ENCODE measurements at places on chromosomes 16 and 17.

DNA sequence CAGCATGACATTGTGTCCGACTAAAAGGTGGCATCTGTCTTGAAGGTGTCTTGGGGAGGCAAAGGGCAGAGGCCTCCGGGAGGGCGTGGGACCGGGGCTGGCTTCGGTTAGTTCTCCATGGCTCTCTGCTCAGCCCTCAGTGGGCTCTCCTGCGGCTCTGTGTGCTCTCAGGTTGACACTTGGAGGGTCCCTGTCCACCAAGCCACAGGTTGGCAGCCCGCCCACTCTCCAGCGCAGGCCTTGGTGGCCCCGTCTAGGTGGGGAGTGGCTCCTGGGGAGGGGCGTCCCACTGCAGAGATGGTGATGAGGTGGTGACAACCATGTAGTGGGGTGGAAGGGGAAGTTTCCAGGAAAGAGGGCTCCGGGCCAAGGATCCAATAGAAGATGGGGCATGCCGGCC is 31.6 kb downstream of the ADGRG5 start:
- no peak for DNase-seq

GRCh38 chr16:19071811-19072777 is 4.7 kb downstream of the COQ7 start:
- peak; percentile 42 for DNase-seq

- DNase-seq = no peak
Measured at GRCh38 chr17:8818654-8819330, 19.6 kb upstream of the MFSD6L start.

- no peak for DNase-seq
Measured at GRCh38 chr16:3659251-3659650, 4.8 kb downstream of the DNASE1 start.

DNA sequence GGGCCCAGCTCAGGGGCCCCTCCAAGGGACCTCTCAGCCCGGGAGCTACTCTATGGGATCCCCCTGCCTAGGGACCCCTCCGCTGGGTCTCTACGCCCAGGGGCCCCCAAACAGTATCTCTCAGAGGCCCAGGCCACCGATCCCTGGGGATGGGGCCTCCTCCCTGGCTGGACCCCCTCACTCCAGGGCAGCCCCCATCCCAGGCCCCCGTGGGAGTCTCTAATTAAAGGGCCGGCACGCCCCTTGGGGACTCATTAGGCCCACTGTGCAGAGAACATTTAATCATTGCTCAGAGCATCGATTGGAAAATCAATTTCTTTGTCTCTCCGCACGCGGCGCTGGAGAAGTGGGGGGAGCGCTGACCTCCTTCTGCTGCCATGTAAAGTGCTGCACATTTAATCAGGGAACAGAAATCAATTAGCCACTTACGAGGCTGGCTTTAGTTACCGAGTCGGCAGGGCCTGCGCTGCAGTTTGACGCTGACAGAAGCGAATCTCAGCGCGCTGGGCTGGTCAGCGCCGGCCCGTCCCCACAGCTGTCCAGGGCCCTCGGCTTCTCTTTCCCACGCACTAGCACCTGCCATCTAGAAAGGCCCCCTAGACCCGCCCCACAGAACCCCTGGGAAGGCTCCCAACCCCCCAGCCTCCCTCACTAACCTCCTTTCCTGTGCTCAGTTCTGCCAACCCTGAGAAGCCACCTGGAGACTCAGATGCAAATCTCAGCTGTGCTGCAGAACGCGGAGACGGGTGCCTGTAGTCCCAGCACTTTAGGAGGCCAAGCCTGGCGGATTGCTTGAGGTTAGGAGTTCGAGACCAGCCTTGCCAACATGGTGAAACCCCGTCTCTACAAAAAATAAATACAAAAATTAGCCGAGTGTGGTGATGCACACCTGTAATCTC is 20.2 kb upstream of the C1QL1 start:
- no peak for DNase-seq

DNA sequence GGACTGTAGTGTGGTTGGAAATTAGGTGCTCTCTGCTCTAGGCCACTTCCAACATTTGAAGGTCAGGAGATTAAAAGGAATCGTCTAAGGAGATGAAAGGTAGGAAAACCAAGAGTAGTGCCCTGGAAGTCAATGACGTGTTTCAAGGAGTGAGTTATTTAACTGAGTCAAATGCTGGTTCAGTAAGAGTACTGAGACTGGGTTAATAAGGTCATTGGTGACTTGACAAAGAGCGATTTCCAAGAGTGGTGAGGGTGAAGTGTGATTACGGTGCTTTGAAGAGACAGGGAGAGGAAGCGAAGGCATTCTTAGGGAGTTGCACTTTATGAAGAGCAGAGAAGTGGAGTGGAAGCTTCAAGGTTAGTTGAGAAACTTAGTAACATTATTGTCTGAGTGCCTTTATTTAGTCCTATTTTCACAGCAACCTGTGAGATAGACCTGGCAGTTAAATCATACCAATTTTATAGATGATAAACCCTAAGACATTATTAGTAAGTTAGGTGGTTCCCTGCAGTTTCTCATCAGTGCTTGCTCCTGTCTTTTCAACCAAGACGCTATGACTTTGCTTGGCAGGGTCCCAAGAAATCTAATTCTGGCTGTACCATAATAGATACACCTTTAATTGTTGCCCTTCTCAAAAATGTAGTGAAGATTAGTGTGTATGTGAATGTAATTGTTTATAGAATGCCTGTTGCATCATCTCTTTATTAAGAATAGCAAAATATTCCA is 5.9 kb downstream of the ZNF207 start:
- no peak for DNase-seq

DNA sequence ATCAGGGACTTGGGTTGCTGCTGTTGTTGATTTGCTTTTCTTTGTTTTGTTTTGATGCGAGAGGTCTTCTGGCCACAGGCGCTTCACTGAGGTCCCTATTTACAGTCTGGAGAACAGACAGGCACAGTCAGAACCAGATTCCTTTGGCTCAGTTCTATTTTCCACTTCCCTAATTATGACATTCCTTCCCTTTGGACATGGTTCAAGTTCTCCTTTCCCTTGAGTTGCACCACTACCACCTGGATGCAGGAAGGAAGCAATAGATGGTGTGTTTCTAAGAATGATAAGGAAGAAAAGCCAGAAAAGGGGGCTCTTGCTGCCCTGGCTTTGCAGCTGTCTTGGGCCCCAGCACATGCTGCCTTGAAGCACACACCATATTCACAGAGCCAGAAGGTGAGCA is 160.6 kb downstream of the MAF start:
- no peak for DNase-seq

DNA sequence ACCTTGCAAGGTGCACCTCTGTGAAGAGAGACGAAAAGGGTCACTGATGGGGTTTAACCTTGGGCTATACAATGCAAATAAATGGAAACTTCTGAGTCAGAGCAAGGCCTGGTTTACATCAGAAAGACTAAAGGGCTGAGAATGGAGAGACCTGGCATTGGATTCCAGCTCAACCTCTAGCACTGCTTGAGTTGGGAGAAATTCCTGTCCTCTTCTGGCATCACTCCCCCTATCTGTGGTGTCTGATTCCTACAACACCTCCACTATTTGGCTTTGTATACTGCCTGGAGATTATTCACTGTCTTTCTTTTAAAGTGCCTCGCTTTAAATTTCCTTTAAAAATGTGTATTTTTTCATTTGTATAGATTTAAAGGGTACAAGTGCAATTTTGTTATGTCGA is 68.8 kb downstream of the GPR139 start:
- no peak for DNase-seq

GRCh38 chr17:75115555-75115954 is 5.8 kb downstream of the ARMC7 start:
- no peak for DNase-seq

DNA sequence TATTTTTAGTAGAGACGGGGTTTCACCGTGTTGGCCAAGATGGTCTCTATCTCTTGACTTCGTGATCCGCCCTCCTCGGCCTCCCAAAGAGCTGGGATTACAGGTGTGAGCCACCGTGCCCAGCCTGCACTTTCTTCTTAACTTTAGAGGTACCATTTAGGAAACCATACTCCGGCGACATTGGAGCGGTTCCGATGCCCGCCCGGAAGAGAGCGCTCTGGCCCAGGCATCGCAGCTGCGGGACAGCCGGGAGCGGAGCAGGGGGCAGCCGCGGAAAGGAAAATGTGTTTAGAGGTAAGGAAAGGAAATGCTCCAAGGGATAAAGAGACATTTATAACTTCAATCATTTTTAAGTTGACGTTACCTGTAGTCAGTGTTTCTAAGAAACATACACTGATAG is 6.0 kb upstream of the HS3ST3B1 start:
- DNase-seq = no peak

DNA sequence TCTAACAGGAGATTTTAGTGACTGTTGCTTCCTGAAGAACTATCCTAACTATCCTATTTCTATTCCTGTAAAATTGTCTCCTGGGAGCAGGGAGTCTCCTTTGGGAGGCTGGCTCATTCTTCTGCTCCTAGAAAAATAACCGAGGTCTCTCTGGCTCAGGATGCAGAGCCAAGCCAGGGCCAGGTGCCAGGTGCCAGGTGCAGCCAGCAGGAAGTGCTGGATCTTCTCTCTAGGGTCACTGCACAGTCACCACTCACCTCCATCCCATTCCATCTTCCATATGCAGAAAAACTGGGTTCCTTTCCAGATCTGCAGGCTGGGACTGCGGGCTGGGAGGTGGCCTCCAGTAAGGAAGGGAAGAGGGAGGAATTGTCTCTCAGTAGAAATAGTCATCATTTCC is 3.8 kb upstream of the TMC7 start:
- DNase-seq = no peak

- no peak for DNase-seq
Measured at GRCh38 chr16:89944773-89945172, 3.8 kb upstream of the DEF8 start.

DNA sequence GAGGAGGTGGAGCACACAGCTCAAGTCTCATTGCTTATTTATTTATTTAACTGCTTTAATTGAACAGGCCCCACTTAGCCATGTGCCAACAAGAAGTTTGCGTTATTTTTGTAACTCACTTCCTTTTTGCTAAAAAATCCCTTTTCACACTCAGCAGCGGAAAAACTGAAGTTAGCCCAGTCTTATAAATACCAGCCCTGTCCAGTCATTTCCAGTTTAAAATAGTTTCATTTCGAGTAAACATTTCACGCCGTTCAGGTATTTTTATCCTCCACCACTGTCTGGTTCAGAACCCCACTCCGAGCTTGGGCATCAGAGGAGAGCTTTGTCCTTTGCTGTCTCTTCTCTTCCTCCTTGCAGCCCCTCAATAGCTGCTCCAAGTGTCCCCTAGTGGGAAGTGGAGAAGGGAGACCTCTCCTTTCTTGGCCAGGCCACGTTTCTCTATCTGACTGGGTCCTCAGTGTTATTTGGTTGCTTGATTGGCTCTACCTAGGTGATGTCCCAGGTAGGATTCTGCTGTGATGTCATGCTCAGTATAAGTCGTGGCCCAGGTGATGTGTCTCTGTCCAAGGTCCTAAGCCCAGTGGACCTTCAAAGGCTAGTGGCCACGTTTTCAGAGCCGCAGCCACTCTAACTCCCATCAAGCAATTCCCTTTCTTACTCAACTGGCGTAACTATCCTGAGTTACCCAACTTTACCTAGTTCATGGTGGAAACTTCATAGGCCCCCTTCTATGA is 53.0 kb upstream of the GAS7 start:
- DNase-seq = no peak

GRCh38 chr17:32016231-32016630 is 9.0 kb downstream of the LRRC37B start:
- no peak for DNase-seq

GRCh38 chr17:35022536-35023063 is 40.9 kb downstream of the RFFL start:
- DNase-seq = peak; percentile 73

GRCh38 chr16:89759746-89760340 is 38.5 kb downstream of the ZNF276 start:
- DNase-seq = no peak

DNA sequence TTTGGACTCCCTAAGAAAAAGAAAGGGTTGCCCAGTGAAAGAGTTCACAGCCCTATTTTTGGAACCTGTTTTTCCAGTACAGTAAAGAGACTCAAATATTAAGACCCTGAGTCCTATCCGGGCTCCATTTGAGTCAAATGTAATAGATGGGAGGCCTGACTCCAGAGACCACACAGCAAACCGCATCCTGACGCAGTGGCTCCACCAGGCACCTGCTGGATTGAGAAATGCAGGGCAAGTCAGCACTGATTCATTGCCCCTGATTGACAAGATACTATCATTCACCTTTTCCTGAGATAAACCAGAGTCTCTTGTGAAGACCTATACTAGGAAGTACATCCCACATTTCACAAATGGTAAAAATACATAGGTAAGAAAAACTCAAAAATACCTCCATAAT is 715.7 kb upstream of the SOX9 start:
- DNase-seq = peak; percentile 89

DNA sequence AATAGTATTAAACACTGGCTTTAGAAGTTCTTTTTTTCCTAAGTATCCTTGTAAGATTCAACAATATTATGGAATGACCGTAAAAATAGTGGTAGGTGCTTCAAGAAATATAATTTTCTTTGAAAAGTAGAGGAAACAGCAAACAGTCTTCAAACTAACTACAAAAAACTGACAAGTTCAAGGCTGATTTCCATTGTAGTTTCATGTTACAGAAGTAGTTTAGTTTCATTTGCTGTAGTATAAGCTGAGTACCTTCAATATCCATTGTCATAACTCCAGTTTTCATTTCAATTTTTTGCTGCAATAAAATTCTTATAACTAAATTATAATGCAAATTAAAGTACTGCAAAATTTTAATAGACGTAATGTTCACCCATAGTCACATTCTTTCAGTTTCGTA is 19.3 kb downstream of the PHKB start:
- no peak for DNase-seq

DNA sequence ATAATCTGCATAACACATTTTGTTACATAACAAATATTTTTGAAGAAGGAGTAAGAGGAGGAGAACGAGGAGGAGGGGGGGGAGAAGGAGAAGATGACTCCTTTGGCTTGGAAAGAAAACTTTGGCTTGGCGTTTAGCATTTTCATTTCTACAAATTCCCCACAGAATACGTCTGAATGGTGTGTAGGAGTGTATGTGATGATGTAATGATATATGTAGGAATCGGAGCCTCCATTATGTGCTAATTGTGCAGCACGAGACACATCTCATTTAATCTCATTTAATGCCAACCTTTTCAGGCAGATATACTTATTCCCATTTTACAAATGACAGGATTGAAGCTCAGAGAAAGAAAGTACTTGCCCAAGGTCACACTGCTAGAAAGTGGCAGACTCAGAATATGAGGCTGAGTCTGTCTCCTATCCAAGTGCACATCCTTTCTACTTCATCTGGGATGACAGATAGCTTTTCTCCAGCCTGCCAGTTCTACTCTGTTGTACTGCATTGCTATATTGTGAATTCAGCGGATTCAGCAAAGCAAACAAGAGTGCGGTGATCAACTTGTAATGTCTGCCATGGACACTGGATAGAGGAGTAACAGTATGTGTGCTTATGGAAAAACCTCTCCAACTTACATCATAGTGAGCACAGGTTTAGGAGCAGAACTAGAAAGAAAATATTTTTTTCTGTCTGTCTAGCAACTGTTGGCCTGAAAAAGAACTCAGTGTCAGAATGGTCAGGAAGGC is 10.4 kb upstream of the SLC47A2 start:
- no peak for DNase-seq

DNA sequence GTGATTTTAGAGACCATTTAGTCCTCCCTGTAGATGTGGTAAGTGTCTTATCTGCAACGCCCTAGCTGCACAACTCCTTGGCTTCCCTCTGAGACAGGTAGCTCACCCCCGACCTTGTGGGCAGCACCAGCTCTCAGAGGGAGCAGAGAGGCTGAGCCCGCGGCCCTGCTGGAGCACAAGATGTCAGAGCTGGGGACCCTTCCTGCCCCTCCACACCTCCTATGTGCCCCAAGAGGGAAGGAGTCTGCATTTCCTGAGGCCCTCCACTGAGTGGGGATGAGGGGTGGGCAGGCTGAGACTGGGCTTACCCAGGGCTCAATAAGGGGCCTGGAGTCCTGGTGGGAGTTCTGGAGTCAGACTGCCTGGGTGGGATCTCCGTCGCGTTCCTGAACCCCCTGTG is 12.2 kb upstream of the ADGRG1 start:
- DNase-seq = no peak
